Large intestine (tissue), 12 donors: ENCODE measurements at places on chromosomes 2 and 18. TPM values are rescaled to one million over a fixed set of nuclear protein-coding genes. Genes with fewer than 3 reads are reported as not detected.

DNA sequence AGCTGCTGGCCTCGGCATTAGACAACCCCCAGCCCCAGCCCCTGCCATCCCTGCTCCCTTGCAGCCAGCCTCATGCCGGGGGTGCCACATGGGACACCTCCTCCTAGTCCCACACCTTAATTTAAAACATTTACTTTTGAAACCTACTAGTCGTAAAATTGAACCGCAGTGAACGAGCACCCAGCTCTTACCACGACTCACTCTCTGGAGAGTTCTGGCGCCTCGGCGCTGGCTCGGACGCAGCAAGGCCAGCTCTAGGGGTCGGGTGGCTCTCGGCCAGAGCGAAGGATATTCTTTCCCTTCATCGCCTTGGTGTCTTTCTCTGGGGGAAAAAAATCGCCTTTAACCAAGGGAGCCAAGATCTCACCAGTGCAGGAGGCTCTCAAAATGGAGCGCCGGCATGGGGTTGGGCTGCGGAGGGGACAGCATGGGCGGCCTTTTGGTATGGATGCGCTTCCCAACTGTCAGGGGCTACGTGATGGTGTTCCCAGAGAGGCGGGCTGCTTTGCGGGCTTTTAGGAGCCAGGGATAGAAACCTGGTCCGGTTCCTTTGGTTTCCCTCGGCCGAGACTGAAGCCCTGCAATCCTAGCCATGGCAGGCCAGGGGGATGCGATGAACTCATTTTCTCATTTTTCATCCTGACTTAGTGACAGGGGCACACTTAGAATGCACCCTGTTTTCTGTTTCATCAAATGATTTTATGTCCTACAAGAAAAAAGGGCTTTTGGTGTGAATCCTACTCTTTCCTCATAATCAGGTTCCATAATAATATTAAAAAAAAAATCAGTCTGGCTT is 2.0 kb downstream of the HPCAL1 start:
- DNase-seq: no peak

- no peak for DNase-seq
Observed at GRCh38 chr2:129777762-129778583, 201.5 kb upstream of the RAB6C start.

GRCh38 chr2:143730155-143730952 is 601.1 kb downstream of the ARHGAP15 start:
- DNase-seq: no peak

DNA sequence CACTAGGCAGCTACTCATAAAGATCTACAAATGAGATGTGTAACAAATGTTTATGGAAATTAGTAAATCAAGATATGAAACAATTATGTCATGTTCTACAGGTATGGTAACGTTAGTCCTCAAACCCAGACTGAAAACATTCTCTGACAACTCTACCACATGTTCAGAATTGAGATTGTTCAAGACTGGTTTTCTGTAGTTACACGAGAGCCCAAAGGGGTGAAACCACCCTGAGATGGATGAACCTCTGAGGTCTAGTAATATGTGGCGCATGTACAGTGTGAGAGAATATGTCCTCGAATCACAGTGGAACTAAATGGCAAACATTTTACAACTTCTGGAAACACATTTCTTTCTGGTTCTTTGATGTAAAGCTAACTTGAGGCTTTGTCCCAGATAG is 614.3 kb downstream of the ZEB2 start:
- no peak for DNase-seq

Gene IL1RL2
- polyA plus RNA-seq: 0.34 TPM

Gene MC4R
- polyA plus RNA-seq: 0.27 TPM

DNA sequence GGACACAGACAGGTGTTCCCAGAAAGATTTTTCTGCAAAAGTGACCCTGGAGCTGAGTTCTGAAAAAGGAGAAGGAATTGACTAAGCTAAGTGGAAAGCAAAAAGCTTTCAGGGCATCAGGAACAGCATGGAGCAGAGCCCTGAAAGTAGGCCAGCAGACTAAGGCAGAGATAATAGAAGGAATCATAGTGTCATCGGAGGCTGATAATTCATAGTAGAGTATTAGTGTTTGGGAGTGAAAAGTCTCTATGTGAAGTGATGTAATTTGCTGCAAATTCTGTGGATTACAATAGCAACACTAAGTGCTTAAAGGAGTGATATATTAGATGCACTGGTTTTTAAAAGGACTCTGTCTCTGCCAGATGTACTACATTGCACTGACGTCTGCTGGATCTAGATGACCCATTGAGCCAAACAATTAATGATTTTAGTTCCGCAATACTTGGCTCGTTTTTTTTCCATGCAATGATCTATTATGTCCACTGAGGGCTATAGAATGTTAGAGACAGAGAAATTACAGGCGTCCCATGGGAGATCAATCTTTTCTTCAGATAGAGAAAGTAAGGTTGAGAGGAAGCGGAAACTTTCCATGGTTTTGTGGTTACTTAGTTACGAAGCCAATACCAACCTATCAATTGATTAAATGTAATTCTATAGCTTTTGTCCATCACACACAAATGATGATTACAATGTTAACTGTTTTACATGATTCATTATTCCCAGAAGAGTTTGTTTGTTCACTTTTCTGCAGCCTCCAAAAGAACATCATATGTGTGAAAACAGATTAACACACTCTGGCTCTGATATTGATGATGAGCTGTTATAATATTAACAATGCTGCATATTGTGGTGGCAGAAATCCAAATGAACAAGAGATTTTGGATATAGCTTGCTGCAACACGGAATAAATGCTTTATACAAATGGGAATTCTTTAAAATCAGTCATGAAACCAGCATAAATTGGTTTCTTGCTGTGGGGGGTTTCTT is 143.7 kb downstream of the MC4R start:
- DNase-seq: peak; percentile 5

Gene RAB6C
- 0.21 TPM for polyA plus RNA-seq

GRCh38 chr2:54360055-54360792 is 95.9 kb upstream of the SPTBN1 start:
- peak; percentile 29 for DNase-seq
